Activated CD4-positive, alpha-beta T cell treated with anti-CD3 and anti-CD28 coated beads, Interleukin-2, amount 10 ng/mL, durations not matched to agents 7 days and 5 days (primary cell): ENCODE measurements at places on chromosomes 2 and 18. TPM values are rescaled to one million over a fixed set of nuclear protein-coding genes. Genes with fewer than 3 reads are reported as not detected.

DNA sequence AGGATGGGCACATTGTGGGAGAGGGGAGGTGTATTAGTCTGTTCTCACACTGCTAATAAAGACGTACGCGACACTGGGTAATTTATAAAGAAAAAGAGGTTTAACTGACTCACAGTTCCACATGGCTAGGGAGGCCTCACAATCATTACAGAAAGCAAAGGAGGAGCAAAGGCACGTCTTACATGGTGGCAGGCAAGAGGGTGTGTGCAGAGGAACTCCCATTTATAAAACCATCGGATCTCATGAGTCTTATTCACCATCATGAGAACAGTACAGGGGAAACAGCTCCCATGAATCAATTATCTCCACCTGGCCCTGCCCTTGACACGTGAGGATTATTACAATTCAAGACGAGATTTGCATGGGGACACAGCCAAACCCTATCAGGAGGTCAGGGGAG is 266.7 kb downstream of the HAUS1 start:
- no peaks in the 10 kb centered on the region for H3K36me3 ChIP-seq
- no peak overlapping the region for H3K27ac ChIP-seq
- no peaks in the 10 kb centered on the region for H3K4me1 ChIP-seq

DNA sequence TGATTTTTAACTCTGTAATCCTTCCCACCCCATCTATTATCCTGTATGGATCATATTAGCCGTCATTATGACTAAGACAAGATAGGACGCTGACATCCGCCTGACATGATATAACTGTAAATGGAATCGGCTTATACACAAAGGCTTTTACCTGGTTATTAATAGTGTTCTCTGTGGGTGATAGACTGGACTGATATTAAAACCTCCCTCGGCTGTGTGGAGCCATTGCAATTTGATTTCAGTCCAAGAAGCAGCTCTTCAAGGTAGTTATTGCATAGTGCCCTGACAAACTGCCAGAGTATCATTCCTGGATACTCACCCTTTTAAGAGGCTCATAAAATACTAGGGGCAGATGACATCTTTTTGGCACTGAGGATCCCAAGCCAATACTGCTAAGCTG is 226.1 kb upstream of the HNRNPA3 start:
- no peaks in the 10 kb centered on the region for H3K4me1 ChIP-seq
- no peak overlapping the region for H3K27ac ChIP-seq
- peaks cover 17% of the 10 kb centered on the region for H3K27me3 ChIP-seq

DNA sequence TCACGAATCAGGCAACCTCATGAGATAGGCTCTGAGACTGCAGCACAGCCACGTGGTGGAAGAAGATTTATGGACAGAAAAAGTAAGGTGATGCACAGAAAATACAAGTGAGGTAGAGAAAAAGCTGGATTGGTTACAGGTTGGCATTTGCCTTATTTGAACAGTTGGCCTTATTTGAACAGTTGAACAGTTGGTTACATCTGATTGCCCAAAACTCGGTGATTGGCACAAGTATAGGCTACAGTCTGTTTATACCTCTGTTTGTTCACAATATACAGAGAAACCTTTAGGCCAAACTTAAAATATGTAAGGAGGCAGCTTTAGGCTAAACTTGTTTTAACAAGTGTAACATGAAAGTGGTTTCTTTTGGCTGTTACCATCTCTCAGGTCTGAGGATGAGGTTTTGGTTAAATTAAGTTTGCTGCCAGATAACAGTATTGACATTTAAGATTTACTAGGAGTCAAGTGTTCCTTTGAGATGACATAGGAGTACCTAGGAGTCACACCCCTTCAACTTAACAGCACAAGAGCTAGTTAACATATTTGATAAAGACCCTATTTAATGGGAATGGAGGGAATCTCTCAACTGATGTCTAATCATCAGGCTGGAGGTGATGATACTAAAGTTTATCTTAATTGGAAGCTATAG is 16.5 kb upstream of the GPR155 start:
- DNase-seq = no peak
- peaks cover 10% of the 10 kb centered on the region for H3K4me1 ChIP-seq
- H3K36me3 ChIP-seq = peaks cover 9% of the 10 kb centered on the region
- H3K4me3 ChIP-seq = no peak overlapping the region
- H3K27me3 ChIP-seq = peaks cover 2% of the 10 kb centered on the region
- no peak overlapping the region for H3K27ac ChIP-seq

GRCh38 chr2:121626777-121627524 is 22.3 kb downstream of the CLASP1 start:
- DNase-seq = no peak
- H3K4me1 ChIP-seq = peaks cover 5% of the 10 kb centered on the region
- peaks cover 14% of the 10 kb centered on the region for H3K36me3 ChIP-seq
- no peaks in the 10 kb centered on the region for H3K27me3 ChIP-seq
- no peak overlapping the region for H3K4me3 ChIP-seq

DNA sequence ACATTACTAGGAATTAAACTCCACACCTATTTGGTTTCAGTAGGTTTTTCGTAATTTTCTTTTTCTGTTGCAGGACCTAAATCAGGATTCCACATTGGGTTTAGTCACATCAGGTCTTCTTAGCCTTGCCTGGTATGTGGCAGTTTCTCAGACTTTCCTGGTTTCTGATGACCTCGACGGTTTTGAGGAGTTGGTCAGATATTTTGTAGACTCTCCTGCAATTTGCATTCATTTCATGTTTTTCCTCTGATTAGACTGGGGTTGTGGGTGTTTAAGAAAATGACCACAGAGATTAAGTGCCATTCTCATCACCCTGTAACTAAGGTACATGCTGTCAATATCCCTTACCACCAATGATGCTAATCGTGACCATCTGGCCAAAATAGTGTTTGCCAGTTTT is 97.3 kb upstream of the ST6GAL2 start:
- H3K27me3 ChIP-seq = no peaks in the 10 kb centered on the region
- no peaks in the 10 kb centered on the region for H3K4me1 ChIP-seq
- no peaks in the 10 kb centered on the region for H3K36me3 ChIP-seq
- H3K4me3 ChIP-seq = no peak overlapping the region
- DNase-seq = no peak

CROCC2 gene
- not detected for total RNA-seq

DNA sequence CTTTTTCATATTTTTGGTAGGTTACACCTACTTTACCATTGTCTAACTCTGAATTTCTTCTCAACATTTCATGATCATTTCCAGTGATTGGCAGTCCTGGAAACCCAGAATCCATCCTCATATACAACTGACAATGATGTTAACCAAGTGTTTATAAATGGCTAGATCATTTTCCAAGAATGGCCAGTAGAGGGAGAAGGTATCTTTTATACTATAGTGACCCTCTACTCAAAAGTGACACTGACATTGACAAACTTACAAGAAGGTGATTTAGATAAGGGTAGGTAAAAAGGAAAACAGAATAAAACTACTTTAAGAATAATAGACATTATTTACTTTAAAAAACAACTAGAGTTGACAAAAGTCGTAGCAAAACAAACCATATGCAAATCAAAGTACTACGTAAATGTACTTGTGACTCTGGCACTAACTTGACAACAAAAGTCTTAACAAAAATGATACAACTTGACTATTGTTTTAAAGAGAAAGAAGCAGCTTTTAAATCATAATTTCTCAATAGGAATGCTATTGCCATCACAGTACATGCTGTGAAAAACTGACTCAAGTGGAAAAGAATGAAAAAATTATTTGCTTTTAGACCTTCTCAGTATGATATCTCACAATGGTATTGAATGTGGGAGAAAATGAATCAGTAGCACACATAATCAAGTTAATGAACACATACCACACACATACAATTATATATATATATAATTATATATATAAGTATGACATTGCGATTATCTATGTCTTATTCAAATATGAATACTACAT is 76.6 kb upstream of the GRB14 start:
- H3K4me1 ChIP-seq = no peaks in the 10 kb centered on the region
- no peak overlapping the region for H3K4me3 ChIP-seq
- H3K27me3 ChIP-seq = no peaks in the 10 kb centered on the region
- no peak for DNase-seq
- H3K36me3 ChIP-seq = no peaks in the 10 kb centered on the region
- no peak overlapping the region for H3K27ac ChIP-seq

DNA sequence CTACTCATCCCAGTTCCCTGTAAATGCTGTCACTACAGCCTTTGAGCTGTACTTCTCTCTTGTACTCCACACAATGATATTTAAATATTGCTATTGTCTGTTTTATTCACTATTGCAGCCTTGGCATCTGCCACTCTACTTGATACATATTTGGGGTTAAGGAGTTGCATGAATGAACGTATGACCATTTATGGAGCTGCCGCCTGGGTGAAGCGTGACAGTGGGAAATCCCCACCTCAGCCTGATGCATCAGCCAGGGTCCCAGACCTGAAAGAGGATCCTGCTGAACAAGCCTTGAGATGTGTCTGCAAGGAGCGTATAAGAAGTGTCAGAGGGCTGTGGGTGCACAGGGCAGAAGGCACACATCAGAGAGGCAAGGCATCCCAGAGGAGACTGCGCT is 39.1 kb downstream of the MRPL35 start:
- peak overlapping the region; percentile 14 for H3K27ac ChIP-seq
- H3K27me3 ChIP-seq = peaks cover 2% of the 10 kb centered on the region
- peak; percentile 39 for DNase-seq
- H3K4me3 ChIP-seq = no peak overlapping the region
- H3K4me1 ChIP-seq = peaks cover 20% of the 10 kb centered on the region

DNA sequence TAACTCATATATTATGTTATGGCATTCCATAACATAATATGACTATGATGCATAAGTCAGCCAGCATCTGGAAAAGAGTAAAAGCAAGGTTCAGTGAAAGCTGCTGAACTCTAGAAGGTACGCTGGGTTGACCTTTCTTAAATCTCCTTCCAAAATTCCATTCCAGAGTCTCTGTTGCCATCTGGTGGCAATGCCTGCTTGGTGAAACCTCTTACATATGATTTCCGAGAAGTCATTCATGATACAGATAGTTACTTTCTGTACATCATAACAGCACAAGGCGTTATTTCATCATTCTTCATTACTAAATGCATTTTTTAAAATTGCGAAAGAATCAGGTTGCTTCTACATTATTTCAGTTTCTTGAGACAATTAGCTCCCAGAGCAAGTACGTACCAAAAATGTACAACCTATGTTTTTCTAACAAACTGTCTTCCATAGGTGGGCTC is 7.0 kb upstream of the EPG5 start:
- H3K4me1 ChIP-seq = peaks cover 15% of the 10 kb centered on the region
- peak overlapping the region; percentile 89 for H3K27ac ChIP-seq
- H3K27me3 ChIP-seq = no peaks in the 10 kb centered on the region
- H3K4me3 ChIP-seq = no peak overlapping the region
- no peaks in the 10 kb centered on the region for H3K36me3 ChIP-seq
- DNase-seq = peak; percentile 83

GRCh38 chr18:34623557-34623956 is 86.5 kb upstream of the DTNA start:
- no peak for DNase-seq
- H3K27me3 ChIP-seq = peaks cover 2% of the 10 kb centered on the region
- no peak overlapping the region for H3K4me3 ChIP-seq
- H3K4me1 ChIP-seq = no peaks in the 10 kb centered on the region

LDLRAD4 gene
- 28.6 TPM for total RNA-seq

GRCh38 chr18:13712400-13713131 is 13.8 kb downstream of the FAM210A start:
- H3K4me3 ChIP-seq = no peak overlapping the region
- no peaks in the 10 kb centered on the region for H3K4me1 ChIP-seq
- H3K27me3 ChIP-seq = no peaks in the 10 kb centered on the region
- H3K27ac ChIP-seq = no peak overlapping the region
